GM12878 (cell line): ENCODE measurements at places on chromosomes 16 and 17.

DNA sequence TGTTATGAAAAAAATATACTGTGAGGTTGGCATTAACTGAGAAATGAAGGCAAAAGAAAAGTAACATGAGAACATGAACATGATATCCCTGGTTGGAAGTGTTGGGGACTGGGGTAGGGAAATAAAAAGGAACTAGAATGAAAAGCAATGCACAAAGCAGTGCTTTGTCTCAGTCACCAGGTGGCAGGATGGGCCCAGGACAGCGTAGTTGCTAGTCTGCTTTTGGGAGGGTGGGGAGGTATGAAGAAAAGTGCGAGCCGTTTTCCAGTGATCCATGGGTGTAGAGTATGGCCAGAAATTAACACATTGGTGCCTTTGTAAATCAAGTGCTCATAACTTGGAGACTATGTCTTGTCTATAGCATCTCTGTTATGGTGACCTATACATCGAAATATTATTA lies 662.5 kb upstream of the SALL1 start:
- DNase-seq: no peak

- DNase-seq: no peak
Observed at GRCh38 chr16:50144211-50144610, 8.9 kb upstream of the TENT4B start.

GRCh38 chr17:65664266-65664665 lies 102.8 kb upstream of the AXIN2 start:
- DNase-seq: no peak

DNA sequence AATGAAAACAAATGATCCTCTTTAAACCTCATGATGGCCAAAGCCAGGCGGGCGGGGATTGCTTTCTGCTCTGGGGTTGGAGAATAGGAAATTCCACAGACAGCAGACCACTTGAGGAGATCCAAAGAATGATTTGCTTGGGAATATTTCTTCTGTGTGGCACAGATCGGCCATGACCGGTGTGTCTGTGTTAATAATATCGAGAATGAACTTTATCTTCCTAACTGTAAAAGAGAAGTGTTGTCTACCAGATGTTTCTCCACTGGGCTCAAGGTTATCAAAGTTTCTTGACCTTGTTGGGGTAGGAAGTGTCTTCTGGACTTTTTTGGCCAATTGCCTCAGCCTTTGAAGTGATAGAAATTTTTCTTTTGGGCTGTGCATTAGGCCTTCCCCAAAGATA lies 186.6 kb upstream of the ZFHX3 start:
- DNase-seq: no peak

DNA sequence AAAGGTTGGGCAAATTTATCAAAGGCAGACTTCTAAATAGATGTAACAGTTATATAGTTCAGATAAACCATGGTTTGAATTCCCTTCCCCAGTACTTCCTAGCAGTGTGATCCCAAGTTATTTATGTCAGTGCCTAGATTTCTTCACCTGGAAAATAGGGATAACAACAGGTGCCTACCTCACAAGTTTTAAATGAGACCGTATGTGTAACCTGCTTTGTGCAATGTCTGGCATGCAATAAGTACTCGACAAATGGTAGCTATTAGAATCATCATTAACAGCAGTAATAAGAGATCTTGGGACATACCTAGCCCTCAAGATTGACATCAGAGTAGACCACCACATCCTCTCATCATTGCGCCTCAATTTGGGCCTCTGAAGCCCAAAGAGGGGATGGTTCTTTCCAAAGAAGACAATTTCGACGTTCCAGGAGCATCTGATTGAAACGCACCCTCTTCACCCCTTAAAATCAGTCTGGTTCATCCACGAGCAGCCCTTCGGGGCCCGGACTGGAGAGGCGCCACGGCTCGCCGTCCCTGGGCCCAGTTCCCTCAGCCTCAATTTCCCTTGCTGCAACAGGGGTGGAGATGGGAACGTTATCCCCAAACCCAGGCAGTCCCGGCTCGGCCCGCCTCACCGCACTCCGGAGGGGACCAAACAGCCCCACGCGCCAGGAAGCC lies 541 bp downstream of the ACACA start:
- no peak for DNase-seq

DNA sequence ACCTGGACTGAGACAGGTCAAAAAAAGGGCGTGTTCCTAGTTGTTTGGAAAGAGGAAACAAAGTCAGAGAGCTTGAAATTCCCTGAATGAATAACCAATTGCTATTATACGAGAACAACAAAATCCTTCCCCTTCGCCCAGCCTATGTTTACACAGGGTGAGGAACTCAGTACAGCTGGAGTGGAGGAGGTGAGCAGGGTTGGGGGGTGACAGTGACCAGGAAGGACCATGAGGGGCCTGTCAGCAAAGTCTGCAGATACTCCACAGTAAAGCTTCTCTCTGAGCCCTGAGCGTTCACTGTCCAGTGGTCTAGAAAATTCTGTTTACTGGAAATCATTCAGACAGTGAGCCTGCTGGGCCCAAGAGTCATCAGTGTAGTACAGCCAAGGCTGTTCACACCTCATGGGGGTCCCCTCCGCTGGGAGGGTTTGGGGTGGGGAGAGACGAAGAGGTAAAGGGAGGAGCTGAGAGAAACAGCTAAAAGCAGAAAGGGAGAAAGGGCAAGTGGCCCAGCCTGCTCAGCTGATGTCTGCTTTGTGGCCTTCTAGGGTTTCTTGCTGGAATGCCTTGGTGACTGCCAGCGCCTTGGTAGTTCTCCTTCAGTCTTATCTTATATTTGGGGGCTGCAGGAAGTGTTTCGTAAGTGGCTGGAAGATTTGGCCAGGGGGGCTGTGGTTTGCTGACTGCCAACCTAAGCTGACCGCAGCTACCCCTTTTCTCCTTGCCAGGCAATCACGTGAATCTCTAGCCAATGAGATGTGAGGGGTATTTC lies 5.7 kb downstream of the DUSP3 start:
- DNase-seq: no peak

DNA sequence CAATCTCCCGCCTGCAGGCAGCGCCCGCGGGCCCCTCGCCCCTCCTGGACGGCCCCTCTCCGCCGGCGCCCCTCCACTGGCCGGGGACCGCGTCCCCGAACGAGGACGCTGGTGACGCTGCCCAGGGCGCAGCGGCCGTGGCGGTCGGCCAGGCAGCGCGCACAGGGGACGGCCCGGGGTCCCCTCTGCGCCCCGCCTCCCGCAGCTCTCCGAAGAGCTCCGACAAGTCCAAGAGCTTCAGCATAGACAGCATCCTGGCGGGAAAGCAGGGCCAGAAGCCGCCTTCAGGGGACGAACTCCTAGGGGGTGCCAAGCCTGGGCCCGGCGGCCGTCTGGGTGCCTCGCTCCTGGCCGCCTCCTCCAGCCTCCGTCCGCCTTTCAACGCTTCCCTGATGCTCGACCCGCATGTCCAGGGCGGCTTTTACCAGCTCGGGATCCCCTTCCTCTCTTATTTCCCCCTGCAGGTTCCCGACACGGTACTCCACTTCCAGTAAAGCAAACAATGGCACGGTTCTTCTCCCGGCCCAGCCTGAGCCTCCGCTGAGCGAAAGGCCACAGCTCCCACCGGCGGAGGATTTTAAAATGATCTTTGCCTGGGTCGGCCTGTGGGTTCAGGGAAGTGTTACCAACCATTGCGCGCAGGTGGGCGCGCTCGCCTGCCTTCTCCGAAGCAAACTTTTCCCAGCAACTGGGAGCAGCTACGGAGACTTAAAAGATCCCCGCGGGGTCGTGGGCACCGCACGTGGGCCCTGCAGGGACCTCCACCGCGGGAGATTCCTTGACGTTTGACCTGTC lies 1.1 kb downstream of the FOXL1 start:
- no peak for DNase-seq
